ENCODE measurements at places on chromosomes 13 and 19.

DNA sequence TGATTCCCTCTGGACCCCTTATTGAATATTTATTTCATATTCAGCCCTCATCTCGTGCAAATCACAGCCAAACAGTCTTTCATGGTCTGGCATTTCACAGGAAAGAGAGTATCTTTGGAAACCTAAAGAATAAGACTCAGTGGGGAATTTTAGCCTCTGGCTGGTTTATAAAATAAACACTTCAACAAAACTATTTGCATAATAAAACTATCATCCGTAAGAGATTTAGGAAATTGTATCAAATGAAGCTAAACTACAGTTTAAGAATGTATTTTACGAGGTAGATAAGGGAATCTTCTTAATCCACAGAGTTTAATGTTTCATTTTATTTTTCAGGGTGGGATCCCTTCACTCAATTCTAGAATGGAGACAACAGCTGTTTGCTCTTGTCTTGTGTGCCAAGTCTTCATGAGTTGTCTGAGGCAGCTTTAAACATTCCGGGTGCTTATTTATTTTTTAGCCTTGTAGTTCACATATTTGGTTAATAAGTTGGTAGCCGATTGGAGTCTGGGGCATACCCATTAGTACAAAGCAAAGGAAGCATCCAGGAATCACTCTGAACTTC, 634.4 kb upstream of the KLF12 start:
- no peak for DNase-seq

DNA sequence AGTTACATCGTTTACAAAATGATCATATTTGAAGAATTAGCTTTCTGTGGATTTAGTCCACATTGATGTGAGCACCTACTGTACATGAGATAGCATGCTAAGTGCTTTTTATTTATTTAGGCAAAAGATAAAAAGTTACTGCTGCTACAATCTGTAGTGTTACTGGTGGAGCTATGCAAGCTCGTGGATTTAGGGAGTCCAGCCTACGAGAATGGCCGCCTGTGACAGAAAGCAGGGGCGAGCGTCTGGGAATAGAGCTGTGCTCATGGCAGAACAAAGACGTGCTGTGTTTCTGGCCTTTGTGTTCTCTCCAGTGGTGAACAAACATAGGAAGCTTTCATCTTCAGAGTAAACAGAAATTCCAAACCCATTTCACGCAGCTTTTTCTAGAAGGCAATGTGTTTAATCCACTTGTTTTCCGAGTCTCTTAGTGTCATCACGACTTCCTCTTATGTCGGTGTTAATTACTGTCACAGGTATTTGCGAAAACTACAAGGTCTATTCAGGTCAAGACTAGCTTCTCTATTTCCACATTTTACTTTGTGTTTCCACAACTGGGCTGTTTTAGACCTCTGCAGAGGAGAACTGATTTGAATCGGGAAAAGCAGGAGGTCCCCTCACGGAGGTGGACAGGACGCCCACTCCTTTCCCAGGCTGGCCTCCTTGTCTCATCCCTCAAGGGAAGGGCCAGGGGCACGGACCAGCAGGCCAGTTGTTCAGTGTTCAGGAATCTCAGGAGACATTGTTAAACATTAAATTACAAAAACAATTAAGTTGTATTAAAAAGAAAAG, 67.3 kb downstream of the ATP11A start:
- DNase-seq = no peak

DNA sequence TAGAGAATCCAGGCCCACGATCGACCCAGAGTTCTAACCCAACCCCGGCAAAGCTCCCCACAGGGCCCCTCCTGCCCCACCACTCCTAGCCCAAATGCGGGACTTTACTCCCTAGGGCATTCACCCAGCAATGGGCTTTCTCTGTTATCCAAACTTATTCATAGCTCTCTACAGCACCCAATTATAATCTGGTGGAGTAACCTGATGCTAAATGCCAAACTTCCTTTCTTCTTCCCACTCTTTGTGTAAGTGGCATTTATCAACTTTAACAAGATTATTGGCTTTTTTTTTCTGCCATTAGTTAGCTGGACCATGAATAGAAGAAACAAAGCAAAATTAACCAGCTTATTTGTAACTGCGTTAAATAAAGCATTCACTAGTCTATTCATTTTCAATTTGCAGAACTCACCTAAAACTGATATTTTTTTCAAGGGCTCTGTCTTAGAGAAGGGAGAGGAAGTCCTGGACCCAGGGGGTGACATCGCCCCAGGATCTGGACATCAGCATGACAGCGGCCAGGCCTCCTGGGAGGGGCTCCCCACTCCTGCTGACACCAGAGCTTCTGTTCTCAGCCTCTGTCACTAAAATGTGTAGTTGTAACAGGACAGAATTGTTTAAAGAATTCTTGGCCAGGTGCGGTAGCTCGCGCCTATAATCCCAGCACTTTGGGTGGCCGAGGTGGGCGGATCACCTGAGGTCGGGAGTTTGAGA, 1.5 kb downstream of the FAM124A start:
- no peak for DNase-seq

- no peak for DNase-seq
Observed at GRCh38 chr19:43372462-43372861, 19.0 kb downstream of the CD177 start.

- no peak for DNase-seq
Observed at GRCh38 chr19:39845584-39845932, 621 bp downstream of the FBL start.

DNA sequence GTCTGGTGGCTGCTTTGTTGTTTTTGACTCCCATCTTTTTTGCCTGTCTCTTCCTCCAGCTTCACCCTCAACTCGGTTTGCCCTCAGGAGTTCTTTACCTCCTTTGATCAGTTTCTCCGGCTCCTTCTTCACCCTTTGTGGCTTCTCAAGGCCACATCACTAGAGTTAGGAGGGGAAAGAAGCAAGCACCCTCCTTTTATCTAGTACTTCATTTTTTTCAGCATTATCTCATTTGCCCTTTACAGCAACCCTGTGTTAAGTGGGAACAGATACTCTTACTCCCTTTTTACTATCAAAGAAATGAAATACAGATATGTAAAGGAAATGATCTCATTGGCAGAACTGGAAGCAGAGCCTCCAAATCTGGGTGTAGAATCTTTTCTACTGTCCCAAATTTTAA, 26.9 kb downstream of the RAP2A start:
- DNase-seq = no peak

- no peak for DNase-seq
Observed at GRCh38 chr13:31282741-31283455, 83.1 kb downstream of the B3GLCT start.

Measured in kidney epithelial cell (primary cell).